AG08395 (cell line): ENCODE measurements at places on chromosomes 5 and 9.

DNA sequence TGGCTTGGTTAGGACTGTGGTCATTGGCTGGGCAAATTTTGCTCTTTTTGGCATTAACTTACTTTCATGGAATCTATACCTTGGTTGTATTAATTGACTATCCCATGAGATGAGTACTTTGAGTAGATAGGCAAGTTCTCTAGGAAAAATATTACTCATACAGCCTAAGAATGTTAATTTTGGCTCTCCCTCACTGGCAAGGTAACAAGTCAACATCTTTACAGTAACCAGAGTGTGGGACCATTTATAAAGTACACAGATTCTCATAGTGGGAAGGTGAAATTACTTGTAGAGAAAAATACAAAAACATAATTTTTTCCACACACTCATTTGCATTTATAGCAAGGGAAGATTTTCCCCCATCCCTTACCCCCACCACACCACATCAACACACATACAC, 154.6 kb upstream of the ZNF608 start:
- DNase-seq = no peak

GRCh38 chr9:126521976-126522590, 91.6 kb upstream of the LMX1B start:
- no peak for DNase-seq

DNA sequence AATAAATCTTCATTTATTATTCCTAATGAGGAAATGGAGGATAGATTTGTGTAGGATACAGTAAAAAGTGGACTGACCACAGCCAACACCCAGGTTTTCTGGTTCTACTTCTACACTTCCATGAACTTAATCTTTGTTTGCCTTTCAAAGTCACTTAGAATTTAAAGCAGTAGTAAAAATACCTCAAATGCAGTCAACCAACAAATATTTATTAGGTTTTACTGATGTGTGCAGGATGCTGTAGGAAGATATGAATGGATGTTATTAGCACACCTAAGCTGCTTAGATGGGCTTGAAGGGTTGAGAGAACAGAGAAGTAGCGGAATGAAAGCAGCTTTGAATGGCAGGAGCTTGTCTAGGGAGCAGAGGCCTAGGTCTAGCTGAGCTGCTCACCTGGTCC, 201.1 kb downstream of the PALM2AKAP2 start:
- DNase-seq = no peak

- no peak for DNase-seq
These were observed 45.1 kb upstream of the ROR2 start for GRCh38 chr9:91995000-91995655.

DNA sequence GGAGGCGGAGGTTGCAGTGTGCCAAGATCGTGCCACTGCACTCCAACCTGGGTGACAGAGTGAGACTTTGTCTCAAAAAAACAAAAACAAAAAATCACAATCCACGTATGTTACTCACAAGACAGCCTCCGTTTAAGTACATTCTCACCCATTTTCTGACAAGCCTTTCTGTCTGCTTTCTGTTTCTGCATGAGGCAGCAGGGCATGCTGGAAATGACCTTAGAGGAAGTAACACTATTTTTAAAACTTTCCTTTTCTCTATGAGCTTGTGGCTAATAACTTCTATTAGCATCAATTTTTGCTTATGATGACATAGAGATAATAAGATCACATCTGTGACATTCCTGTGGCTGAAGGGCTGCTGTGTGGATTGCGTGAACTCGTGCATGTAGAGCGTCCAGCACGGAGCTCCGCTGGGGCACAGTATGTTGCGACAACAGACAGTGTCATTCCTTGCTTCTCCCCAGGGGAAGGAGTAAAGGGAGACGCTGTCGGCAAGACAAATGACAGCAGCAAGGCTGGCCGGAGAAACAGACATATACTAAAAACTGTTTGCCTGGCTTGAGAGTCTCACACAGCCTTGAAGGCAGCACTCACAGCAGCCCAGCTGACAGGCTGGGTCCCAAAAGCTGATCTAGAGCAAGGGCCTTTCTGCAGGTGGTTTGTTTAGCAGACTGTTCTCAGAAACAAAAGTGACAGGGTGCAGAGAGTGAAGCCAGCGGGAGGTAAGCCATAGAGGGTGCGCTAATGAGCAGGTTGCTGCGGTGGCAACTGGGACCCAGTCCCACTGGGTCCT, 1.6 kb downstream of the BTNL3 start:
- DNase-seq = no peak

GRCh38 chr9:121474231-121474947, 25.3 kb downstream of the GGTA1 start:
- DNase-seq = no peak

GRCh38 chr5:24225051-24225450, 419.7 kb downstream of the CDH10 start:
- no peak for DNase-seq

GRCh38 chr5:6755519-6755918, 42.3 kb downstream of the TENT4A start:
- no peak for DNase-seq

GRCh38 chr5:78251663-78252284, 42.7 kb downstream of the AP3B1 start:
- DNase-seq = no peak

- no peak for DNase-seq
These were observed 163.2 kb upstream of the MRPS30 start for GRCh38 chr5:44645502-44645901.
